ENCODE measurements at places on chromosomes 12 and 14.

GRCh38 chr14:85596562-85596961 is 66.6 kb downstream of the FLRT2 start:
- no peak for DNase-seq

DNA sequence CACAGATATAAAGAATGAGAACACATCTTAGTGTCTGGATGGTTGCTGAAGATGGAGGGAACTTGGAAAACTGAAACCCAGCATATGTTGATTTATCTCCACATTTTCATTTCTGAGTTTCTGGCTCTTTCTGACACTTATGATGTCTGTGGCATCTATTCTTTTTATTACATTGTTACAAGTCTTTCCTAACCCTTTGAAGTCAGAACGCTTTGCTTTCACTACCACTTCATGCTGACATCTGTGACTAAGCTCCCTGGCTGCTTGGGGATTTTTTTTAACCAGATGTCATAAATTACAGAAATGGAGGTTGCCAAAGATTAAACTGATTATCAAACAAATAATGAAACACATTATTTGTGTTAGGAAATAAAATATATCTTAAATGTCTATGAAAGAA is 188.7 kb downstream of the KITLG start:
- DNase-seq: no peak

DNA sequence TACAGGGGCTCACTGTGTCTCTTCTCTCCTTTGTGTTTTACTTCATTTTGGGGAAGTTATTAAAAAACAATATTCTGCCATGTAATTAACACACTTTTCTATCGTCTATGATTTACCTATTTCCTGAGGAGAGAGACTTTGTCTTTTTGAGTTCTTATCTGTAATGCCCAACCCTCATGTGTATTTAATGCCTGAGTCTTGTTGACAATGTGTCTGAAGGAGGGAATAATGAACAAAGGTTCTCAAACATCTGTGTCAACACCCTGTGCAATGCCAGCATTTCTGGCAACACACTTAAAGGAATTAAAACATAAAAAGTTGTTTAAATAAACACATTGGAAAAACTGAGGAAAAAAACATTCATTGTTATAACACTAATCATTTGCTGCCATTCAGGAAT is 147.1 kb downstream of the SLC15A5 start:
- DNase-seq: no peak

- no peak for DNase-seq
These were observed 37.0 kb upstream of the BAZ1A start for GRCh38 chr14:34912182-34912581.

GRCh38 chr14:52354242-52354641 is 40.1 kb downstream of the PTGER2 start:
- DNase-seq: no peak

DNA sequence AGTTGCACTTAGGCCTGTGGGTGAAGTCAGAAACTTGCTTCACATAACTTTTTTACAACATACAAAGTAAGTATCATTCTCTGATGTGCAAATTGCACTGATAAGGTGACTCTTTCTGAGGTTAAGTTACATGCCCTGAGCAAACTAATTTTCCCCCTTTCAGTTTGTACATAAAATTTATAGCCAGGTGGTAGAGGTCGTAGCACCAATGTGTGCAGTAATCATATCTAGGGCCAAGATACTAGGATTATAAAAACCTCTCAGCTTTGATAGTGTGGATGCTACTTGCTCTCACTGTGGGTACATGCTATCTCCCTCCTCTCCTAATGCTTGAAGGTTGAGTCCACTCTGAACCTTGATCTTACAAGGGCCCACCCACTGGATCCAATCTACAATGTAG is 130.7 kb upstream of the CPNE8 start:
- no peak for DNase-seq

- DNase-seq: no peak
These were observed 31.8 kb downstream of the SLC8B1 start for GRCh38 chr12:113302886-113303640.

- no peak for DNase-seq
These were observed 70.5 kb downstream of the LMNTD1 start for GRCh38 chr12:25482625-25483024.

- no peak for DNase-seq
These were observed 33.3 kb upstream of the BEGAIN start for GRCh38 chr14:100620255-100621100.

DNA sequence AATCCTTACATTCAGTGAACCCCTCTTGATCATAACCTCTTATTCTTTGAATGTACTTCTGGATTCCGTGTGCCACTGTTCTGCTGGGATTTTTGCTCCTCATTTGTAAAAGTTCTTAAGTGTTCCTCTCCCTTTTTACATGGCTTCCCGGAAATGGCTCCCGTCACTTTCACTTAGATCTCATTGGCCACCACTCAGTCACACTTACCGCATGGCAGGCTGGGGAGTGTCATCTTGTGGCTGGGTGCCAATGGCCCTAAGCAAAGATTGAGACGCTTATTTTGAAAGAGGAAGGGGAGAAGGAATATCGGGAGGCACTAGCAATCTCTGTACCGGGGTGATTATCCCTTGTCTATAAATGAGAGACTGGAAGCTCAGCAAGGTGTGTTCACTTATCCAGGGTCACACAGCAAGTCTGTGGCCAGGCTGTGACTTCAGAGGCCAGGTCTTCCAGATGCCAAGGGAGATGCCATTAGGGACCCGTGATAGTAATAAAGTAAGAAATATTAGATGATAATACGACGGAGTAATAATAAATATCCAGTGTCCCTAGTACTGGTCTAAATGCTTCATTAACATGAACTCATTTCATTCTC is 68.8 kb downstream of the RNFT2 start:
- DNase-seq: no peak

DNA sequence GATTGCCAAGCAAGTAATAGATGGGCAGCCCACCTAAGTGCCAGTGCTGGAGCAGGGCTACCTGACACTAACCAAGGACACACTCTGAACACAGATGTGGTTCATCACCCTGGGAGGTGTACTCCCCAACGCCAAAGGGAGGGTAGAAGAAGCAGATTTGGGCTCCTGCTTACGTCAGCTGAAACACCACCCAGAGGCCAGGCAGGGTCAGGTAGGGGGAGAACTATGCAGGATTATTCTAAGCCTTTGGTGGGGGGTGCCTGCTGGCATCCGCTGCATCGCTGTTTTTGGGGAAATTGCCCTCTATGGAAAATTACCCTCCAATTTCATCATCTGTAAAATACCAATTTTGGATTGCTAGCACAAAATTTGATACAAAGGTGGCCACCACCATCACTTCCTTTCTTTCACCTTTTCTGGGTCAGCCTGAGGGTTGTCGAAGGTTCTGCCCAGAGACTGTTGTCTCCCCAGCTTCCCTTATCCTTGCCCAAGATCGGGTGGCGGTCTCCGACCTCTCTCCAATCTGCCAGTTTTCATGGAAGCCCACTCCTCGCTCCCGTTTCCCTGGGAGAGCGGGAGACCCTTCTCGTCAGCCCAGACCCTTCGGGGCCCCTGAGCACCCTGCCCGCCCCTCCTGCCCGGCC is 535 bp downstream of the BIN2 start:
- DNase-seq: no peak

- no peak for DNase-seq
These were observed 6.7 kb downstream of the RPH3A start for GRCh38 chr12:112798048-112798760.

DNA sequence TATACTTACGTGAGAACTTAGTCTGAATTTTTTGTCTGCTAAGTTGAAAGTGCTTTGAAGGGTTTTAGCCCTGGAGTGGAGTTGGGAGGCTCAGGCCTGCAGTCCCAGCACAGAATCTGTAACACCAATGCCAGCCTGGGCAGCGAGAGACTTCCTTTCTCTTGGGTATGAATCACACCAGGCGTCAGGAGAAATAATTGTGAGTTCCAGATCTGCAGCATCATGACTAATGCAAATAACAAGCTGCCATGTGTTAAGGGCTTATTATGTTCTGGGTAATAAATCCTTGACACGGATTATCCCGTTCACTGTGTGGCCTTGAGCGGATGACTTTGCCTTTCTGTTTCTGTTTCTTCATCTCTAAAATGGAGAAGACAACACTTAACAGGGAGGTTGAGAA is 70.6 kb downstream of the B4GALNT3 start:
- no peak for DNase-seq

DNA sequence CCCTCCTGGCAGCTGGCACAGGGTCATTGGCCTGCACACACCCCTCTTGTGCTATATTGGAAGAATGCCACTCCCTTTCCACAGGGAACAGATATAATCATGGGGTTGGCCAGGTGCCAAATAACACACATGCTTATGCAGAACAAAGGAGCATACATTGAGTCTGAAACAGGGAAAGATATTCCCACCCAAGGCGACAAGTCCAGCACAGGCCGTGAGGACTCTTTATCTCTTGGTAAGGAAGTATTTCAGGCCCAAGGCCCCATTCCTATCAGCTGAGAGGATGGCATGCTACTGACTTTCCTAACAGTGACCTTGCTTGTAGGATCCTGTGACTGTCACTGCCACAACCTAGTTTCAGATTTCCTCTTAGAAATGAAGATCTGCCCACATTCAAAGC is 59.0 kb upstream of the STXBP6 start:
- DNase-seq: no peak

DNA sequence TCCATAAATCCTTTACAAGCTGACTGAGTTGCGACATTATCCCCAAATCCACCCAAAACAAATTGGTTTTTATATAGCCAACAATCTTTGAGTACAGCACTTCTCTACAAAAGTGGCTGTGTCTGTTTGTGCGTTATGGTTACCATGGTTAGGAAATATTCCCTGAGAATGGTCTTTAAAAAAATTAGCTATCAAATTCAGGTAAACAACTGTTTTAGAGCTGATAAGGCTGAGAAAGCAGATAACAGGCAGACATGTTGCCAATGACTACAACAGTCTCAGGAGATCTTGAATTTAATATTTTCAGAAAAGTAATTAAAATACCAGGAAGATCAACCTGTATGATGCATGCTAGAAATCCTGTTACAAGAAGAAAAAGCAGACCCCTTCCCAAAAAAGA is 248.0 kb downstream of the RASSF9 start:
- no peak for DNase-seq

DNA sequence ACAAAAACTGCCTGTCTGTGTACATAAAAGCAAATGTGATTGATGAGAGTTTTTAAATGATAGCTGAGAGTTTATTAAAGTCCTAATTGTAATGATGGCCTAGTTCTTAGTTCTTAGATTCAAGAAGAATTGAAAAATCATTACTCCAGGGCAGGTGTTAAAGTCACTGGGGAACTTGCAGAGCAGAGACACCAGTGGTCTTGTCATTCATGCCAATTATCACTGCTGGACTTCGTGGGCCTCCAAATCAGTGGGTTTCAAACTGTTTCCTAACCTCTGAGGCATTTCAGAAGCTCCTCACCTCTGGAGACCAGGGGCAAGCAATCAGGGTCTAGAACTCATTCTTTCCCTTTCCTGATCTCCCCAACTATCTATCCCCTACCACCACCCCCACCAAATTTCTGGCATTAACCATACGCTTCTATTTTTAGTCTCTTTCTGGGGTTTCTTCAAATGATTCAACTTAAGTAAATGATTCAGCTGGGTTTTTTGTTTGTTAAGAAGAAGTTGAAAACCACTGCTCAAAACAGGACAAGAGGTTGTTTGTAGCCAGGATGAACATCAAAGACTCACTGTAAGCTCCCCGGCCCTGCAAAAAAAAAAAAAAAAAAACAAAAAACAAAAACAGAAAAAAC is 80.1 kb downstream of the CEP83 start:
- no peak for DNase-seq

GRCh38 chr12:113285679-113286610 is 49.0 kb downstream of the SLC8B1 start:
- DNase-seq: no peak

GRCh38 chr14:105014631-105015030 is 6.3 kb downstream of the CDCA4 start:
- no peak for DNase-seq

DNA sequence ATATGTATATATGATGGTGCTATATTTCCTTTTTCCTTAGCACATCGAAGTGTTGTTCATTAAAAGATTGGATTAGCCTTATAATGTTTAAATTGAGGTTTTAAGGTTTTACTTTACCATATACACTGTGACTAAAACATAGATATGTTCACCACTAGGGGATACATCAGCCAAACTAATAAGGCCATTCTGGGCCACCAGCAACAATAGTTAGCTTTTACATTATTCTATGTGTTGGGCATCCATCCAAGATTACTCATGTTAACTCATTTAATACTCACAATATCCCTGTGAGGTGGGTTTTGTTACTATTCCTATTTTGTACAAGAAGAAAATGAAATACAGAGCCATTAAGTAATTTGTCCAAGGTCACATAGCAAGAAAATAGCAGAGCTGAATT is 202.6 kb upstream of the AVPR1A start:
- no peak for DNase-seq

DNA sequence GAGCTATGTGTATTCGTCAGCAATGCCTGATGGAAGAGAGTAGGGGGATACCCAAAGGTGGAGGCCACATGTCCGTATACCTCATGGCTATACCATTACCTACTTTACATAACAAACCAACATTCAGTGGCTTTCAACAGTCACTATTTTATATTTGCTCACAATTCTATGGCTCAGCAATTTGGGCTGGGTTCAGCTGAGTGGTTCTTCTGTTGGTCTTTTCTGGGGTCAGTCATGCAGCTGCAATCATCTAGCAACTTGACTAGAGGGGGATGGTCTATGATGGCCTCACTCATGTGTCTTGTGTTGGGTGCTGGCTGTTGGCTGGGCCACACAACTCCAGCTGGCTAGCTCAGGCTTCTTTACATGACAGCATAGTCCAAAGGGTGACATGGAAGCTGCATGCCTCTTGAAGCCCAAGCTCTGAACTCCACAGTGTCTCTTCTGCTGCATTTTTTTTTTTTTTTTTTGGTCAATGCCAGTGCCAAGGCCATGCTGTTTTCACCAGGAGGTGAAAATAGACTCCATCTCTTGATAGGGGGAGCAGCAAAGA is 53.7 kb downstream of the RIN3 start:
- no peak for DNase-seq

DNA sequence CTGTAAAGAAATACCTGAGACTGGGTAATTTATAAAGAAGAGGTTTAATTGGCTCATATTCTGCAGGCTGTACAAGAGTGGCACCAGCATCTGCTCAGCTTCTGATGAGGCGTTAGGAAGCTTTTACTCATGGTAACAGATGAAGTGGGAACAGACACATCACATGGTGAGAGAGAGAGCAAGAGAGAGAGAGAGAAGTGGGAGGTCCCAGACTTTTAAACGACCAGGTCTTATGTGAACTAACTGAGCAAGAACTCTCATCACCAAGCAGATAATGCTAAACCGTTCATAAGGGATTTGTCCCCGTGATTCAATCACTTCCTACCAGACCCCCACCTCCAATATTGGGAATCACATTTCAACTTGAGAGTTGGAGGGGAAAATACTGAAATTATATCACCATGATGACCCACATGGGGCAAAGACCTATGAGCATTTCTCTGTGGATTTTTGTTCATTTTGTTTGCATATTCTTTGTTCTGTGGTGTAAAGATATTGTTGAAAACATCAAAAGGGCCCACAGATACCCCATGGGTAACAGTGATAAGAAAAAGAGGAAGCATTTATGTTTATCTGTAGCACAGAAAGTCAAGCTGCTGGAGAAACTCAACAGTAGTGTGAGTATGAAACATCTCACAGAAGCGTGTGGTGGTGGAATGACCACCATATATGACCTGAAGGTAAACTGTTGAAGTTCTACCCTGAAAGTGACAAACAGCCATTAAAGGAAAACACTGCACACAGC is 135.2 kb upstream of the PDE3A start:
- no peak for DNase-seq

Measured in stimulated activated CD4-positive, alpha-beta T cell treated with anti-CD3 and anti-CD28 coated beads, Interleukin-12 subunit alpha, Interleukin-12 subunit beta, amount 100 ng/mL, for 24 hours (primary cell).